ENCODE measurements at places on chromosomes 2 and 18.

- DNase-seq: no peak
Observed at GRCh38 chr2:151297882-151298281, 8.4 kb upstream of the NMI start.

DNA sequence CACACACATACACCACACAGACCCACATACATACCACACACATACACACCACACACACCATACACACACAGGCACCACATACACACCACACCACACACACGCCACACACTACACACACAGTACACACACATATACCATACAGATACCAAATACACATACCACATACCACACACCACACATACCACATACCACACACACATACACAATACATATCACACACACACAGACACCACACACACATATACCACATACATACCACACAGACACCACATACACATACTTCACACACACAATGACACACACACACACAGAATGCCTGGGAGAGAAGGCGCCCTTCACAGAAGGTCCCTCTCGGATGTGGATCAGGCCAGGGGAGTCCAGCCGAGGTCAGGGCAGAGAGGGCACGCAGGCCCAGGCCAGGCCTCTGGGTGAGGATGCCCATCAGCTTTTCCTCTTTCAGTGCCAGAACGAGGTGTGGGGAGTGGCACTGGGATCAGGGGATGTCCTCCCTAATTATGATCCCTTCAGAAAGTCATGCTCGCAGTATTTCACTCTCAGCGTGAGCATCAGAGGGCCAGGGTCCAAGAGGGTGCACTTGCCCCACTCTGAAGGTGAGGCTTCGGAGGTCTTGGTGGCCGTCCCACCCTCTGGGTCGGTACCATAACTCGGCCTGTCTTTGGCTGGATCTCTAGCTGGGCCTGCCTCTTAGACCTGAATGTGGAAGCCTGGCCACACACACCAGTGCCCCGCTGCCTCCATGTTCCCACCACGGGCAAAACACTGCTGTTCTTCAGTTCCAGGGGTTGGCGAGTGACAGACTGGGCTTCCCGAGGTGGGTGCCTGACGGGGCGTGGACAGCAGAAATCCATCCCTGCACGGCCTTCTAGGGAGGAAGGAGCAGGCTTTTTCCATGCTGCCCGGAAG is 70.6 kb upstream of the ODC1 start:
- no peak for DNase-seq

DNA sequence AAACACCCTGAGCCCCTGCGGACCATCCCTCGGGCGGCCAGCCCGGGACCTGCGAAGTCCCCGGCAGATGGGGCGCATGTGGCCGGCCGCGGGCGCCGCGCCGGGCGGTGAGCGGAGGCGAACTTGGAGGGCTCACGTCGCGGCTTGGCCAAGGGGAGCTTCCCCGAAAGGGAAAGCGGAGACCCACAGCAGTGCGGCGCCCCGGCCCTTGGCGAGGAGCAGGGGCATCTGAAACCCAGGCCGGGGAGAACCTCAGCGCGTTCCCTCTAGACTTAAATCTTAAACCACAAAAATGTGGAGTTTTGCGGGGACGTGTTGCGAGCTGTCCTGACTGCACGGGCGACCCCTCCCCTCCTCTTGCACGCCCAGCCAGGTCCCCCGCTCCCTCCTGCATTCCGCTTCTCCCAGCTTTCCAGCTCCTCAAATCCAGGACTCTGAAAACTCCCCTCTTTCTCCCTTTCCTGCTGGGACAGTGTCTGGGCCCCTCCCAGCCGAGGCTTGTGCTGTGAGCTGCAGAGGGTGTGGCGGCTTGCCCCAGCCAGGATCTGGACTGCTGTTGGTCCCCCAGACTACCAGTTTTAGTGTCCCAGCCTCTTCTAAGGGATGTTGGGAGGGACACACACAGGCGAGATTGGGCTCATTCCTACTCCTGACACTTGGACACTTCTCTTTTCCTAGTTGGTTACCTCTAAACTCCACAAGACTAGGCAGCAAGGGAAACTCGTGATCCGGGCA is 1.3 kb downstream of the FMNL2 start:
- DNase-seq: no peak

GRCh38 chr2:238379096-238379810 is 47.5 kb upstream of the ASB1 start:
- no peak for DNase-seq

- DNase-seq: no peak
Observed at GRCh38 chr2:157254041-157254440, 3.5 kb upstream of the GALNT5 start.

DNA sequence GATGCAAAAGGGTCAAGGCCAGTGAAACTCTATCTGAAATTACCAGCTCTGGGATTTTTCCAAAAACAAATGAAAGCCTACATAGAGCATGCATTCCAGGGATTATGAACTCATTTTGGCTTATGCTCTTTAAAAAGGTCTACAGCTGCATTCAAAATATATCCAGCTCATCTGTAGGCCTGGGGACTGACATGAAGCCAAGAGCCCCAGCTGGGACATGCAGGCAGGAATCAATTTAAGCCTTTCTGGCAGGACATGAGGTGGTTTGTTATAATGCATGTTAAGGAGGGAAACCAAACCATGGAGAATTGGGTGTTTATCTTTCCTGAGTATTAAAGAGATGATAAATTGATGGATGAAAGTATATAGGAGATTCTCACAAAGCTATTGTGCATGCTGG is 164.5 kb downstream of the RBM43 start:
- DNase-seq: no peak

DNA sequence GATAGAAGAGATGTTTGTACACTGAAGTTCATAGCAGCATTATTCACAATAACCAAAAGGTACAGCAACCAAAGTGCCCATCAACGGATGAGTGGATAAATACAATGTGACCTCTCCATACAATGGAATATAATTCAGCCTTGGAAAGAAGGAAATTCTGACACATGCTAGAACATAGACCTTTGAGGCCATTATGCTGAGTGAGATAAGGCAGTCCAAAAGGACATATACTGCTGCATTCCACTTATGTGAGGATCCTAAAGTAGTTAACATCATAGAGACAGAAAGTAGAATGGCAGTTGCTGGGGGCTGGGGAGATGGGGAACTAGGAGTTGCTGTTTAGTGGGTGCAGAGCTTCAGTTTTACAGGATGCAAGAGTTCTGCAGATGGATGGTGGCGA is 38.2 kb upstream of the GLI2 start:
- no peak for DNase-seq

DNA sequence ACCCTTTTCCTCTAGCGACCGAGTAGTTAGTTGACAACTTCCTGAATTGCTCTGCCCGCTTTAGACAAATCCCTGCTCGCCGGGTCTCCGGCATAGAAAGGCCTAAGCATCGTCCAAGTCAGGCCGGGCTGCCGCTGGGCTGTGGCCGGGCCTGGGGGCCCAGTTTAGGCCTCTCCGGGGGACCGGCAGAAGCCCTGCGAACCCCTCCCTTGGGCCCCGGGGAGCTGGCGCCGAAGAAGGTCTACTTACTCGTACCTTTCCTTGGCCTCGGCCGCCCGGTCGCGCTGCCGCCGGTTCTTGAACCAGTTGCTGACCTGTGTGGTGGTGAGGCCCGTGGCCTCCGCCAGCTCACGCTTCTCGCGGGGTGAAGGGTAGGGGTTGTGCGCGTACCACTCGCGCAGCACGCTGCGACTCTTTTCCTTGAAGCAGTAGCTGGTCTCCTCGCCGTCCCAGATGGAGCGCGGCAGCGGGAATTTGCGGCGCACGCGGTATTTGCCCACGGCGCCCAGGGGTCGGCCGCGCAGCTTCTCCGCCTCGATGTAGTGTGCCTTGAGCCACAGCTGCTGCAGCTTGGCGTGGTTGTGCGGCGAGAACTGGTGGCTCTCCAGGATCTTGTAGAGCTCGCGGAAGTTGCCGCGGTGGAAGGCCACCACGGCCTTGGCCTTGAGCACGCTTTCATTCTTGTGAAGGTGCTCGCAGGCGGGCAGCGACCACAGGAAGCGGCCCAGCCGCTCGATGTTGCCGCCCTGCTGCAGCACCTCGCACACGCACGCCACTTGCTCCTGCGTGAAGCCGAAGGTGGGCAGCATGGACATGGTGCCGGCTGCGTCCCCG is 739 bp downstream of the SIX2 start:
- no peak for DNase-seq

DNA sequence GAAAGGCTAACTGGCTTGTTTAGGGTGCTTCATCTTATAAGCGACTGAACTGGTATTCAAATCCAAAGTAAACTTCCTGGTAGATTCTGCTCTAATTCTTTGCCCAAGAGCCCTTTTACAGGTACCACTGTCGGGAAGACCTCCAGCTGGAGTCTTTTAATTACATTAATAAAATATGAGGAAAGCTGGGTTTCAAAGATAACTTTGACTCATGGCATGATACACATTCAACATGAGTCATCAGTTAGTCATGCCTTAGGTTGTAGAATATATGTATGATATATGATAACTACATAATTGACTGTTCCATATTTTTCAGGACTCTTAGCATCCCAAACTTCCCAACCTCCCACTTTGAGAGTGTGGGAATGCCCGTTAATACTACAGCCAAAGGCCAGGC is 32.3 kb downstream of the ZCCHC2 start:
- no peak for DNase-seq

- DNase-seq: no peak
Observed at GRCh38 chr2:111029181-111029927, 91.4 kb upstream of the BCL2L11 start.

GRCh38 chr2:238595750-238596570 is 169.2 kb downstream of the ASB1 start:
- no peak for DNase-seq
